ENCODE measurements at places on chromosomes 4 and X. TPM values are rescaled to one million over a fixed set of nuclear protein-coding genes. Genes with fewer than 3 reads are reported as not detected.

DNA sequence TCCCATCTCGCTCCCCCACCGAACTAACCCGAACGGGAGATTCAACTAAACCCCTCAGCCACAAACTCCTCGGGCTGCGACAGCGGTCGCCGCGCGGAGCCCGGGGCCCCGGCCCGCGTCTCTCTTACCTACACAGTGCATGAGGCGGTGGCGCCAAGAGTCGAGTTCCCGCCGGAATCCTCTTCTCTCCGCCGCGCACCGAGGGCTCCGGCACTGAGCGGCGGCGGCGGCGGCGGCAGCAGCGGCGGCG, 160 bp downstream of the LCORL start:
- no peaks in the 10 kb centered on the region for H3K36me3 ChIP-seq
- peaks cover 2% of the 10 kb centered on the region for H3K4me1 ChIP-seq
- H3K27me3 ChIP-seq, result peaks cover 27% of the 10 kb centered on the region
- H3K4me3 ChIP-seq, result peak overlapping the region; percentile 95

GRCh38 chrX:123339221-123339905, 155.3 kb downstream of the GRIA3 start:
- no peaks in the 10 kb centered on the region for H3K36me3 ChIP-seq
- no peak overlapping the region for H3K27ac ChIP-seq
- no peak for DNase-seq

GRCh38 chr4:104906276-104906675, 240.4 kb upstream of the TET2 start:
- no peak overlapping the region for H3K4me3 ChIP-seq
- no peaks in the 10 kb centered on the region for H3K36me3 ChIP-seq
- H3K27me3 ChIP-seq, result peaks cover 58% of the 10 kb centered on the region
- no peaks in the 10 kb centered on the region for H3K4me1 ChIP-seq
- no peak overlapping the region for H3K27ac ChIP-seq
- DNase-seq, result no peak

DNA sequence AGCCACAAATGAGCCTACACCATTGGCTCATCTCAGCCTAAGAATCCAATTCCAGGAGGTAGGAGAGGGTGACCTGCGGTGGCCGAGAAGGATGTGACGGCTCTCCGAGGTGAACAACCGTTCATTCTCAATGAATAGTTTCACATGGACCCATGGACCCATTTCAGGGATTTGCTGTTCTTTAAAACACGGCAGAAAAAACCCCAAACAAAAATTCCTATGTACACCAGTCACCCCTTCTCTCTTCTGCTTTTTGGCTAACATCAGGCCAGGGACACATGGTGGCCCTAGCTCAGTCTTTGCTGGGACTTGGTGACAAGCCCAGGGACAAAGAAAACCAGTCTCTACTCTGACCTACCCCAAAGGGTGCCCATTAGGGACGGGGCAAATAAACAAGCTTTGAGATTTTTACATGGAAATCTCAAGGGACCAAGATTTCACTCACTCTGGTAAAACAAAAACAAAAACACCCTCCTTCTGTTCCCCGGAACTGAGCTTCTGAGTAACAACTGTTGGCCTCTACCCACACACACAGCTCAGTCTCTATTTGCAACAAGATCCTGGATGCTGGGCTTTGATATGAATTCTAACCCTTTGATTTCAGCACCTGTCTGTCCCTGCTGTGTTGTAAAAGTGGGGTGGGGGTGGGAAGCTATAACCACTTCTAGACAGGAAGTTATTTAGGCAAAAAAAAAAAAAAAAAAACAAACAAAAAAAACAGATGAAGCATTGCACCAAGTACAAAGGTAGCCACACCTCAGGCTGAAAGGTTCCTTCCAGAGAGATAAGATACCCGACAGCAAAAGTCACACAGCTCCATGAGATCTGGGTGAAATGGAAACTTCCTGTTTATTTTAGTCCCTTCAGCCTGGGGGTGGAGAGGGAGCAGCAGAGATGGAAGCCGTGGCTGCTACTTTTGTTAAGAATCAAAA, 49.0 kb downstream of the DDX3X start:
- no peak overlapping the region for H3K27ac ChIP-seq
- no peak for DNase-seq
- H3K27me3 ChIP-seq, result no peaks in the 10 kb centered on the region
- no peak overlapping the region for H3K4me3 ChIP-seq
- no peaks in the 10 kb centered on the region for H3K36me3 ChIP-seq

DNA sequence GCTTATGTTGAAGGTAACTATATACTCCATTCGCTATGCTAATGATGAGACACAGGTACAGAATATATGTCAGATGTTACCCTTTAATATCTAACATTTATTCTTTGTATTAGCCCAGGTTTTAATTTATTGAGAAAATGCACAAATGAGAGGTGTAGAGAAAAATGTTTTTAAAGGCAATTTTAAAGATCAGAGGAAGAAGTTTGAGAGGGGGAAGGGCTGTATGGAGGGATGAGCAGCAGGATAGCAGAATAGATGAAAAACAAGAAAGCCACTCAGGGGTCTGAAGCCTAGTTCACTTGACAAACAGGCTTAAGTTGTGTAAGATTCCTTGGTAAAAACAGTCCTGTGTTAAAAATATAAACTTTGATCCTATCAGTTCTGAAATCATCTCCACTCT, 3.7 kb downstream of the MAB21L2 start:
- H3K4me3 ChIP-seq, result no peak overlapping the region
- no peaks in the 10 kb centered on the region for H3K4me1 ChIP-seq
- H3K36me3 ChIP-seq, result peaks cover 26% of the 10 kb centered on the region
- H3K27me3 ChIP-seq, result peaks cover 58% of the 10 kb centered on the region
- no peak overlapping the region for H3K27ac ChIP-seq
- DNase-seq, result no peak

The TMSB15C gene
- 10.0 TPM for total RNA-seq

DNA sequence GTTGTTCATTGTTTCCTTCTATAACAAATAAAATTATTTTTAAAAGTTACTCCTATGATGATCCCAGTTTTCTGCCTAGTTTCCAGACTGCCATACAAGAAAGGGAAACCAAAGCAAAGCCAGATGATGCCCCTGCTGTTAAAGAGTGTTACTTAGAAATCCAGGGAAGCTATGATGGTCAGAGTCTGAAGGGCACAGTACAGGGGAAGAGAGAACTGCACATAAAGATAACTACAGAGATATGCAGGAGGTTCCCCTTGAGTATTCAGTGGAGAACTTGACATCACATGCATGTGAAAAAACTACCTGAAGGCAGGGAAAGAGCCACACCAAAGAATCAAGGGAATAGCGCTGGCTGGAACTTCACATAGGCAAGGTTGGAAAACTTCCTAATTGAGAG, 494.2 kb upstream of the FSTL5 start:
- no peak overlapping the region for H3K27ac ChIP-seq
- H3K36me3 ChIP-seq, result no peaks in the 10 kb centered on the region
- H3K4me1 ChIP-seq, result no peaks in the 10 kb centered on the region
- no peak overlapping the region for H3K4me3 ChIP-seq
- H3K27me3 ChIP-seq, result no peaks in the 10 kb centered on the region

- H3K27ac ChIP-seq, result no peak overlapping the region
- H3K4me1 ChIP-seq, result no peaks in the 10 kb centered on the region
- DNase-seq, result no peak
- no peak overlapping the region for H3K4me3 ChIP-seq
Observed at GRCh38 chrX:134158821-134159512, 78.0 kb upstream of the CCDC160 start.

DNA sequence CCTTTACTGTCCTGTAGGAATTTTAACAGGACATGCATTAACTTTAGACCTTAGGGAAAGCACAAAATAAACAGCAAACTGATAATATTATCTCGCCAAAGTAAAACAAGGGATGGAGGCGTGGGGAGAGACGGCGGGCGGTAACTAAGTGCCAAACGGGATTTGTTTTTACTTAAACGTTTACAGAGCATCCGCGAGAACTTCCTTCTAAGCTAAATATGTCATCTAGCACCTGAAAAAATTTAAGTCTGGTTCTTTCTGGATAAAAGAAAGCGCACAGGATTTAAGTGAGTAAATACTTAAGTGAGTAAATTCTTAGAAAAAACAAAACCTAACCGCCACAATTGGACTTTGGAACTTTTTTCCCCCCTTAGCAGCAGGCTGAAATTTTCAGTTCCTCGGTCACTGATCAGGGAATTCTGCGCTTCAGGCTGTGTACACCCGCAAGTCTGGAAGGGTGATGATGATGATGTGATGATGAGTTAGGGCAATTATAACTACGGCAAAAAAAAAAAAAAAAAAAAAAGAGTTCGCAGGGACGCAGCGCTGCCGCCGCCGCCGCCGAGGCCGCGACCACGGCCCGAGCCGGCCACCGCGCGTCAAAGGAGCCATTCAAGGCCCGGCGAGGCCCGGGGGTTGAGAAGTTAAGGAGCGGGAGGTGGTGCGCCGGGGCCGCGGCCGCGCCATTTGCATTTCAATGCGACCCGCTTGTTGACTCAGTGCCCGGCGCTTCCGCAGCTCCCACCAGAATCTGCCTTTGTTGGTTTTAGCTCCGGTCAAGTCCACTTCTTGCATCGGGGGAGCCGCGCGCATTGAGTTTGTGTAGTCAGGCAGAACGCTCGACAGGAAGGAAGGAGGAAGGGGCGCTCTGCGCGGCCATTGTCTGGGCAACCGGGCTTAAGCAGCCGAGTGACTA, 108.8 kb downstream of the SPRY1 start:
- peak overlapping the region; percentile 95 for H3K27ac ChIP-seq
- no peaks in the 10 kb centered on the region for H3K36me3 ChIP-seq
- H3K4me3 ChIP-seq, result peak overlapping the region; percentile 72
- peak; percentile 98 for DNase-seq
- H3K4me1 ChIP-seq, result peaks cover 3% of the 10 kb centered on the region
- peaks cover 5% of the 10 kb centered on the region for H3K27me3 ChIP-seq

GRCh38 chr4:92246384-92246783, 57.4 kb upstream of the GRID2 start:
- H3K4me3 ChIP-seq, result no peak overlapping the region
- no peaks in the 10 kb centered on the region for H3K27me3 ChIP-seq
- H3K36me3 ChIP-seq, result no peaks in the 10 kb centered on the region
- no peaks in the 10 kb centered on the region for H3K4me1 ChIP-seq

DNA sequence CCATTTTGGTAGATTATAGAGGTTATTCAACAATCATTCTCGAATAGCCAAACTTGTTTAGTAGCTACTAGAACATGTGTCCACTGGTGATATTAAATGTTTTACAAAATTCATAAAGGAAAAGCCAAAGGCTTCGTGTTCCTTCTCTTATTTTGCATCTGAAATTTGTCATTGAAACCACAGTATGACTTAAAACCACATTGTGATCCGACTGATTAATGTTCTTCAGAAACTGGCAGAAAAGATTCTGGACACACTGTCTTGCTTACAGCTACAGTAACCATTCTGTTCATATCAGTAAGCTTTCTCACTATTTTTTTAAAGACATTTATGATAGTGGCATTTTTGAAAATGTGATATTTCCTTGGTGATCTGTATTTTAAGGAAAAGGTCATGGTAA, 2.6 kb upstream of the SMARCA1 start:
- DNase-seq, result no peak
- H3K27ac ChIP-seq, result no peak overlapping the region
- no peaks in the 10 kb centered on the region for H3K4me1 ChIP-seq
- no peaks in the 10 kb centered on the region for H3K36me3 ChIP-seq
- H3K4me3 ChIP-seq, result no peak overlapping the region

- DNase-seq, result no peak
- H3K27me3 ChIP-seq, result peaks cover 28% of the 10 kb centered on the region
- H3K27ac ChIP-seq, result no peak overlapping the region
- H3K4me1 ChIP-seq, result no peaks in the 10 kb centered on the region
- no peak overlapping the region for H3K4me3 ChIP-seq
Observed at GRCh38 chrX:108070891-108071290, 20.5 kb downstream of the PSMD10 start.

GRCh38 chr4:143344774-143345173, 8.1 kb downstream of the GAB1 start:
- no peaks in the 10 kb centered on the region for H3K27me3 ChIP-seq
- no peak overlapping the region for H3K4me3 ChIP-seq
- no peaks in the 10 kb centered on the region for H3K4me1 ChIP-seq
- DNase-seq, result no peak
- no peak overlapping the region for H3K27ac ChIP-seq

DNA sequence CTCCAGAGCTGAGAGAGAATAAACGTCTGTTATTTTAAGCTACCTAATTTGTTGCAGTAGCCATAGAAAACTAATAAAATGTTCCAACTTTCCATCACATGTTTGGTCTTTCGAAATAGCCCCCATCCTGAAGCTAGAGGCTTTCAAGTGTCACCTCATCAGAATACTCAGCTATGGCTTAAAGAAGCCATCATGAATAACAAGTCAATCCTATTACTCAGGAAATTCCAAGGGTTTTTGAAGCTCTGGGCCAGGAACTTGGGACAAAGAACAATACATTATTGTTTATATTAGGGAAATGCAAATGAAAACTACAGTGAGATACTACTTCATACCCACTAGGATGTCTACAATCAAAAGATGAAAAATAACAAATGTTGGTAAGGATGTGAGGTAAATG, 42.2 kb downstream of the TBCK start:
- H3K36me3 ChIP-seq, result peaks cover 11% of the 10 kb centered on the region
- no peaks in the 10 kb centered on the region for H3K4me1 ChIP-seq
- H3K27ac ChIP-seq, result no peak overlapping the region
- no peaks in the 10 kb centered on the region for H3K27me3 ChIP-seq
- H3K4me3 ChIP-seq, result no peak overlapping the region

GRCh38 chr4:124515591-124515990, 196.9 kb downstream of the ANKRD50 start:
- peak; percentile 79 for DNase-seq
- no peaks in the 10 kb centered on the region for H3K27me3 ChIP-seq
- peak overlapping the region; percentile 46 for H3K4me3 ChIP-seq
- H3K4me1 ChIP-seq, result no peaks in the 10 kb centered on the region
- no peaks in the 10 kb centered on the region for H3K36me3 ChIP-seq
- H3K27ac ChIP-seq, result no peak overlapping the region

The PCDH11X gene
- 0.99 TPM for total RNA-seq

GRCh38 chr4:8393593-8394038, 46.9 kb downstream of the ACOX3 start:
- peaks cover 87% of the 10 kb centered on the region for H3K36me3 ChIP-seq
- H3K4me3 ChIP-seq, result no peak overlapping the region
- no peak for DNase-seq
- H3K27ac ChIP-seq, result peak overlapping the region; percentile 84

The SYAP1 gene
- total RNA-seq, result 40.6 TPM

DNA sequence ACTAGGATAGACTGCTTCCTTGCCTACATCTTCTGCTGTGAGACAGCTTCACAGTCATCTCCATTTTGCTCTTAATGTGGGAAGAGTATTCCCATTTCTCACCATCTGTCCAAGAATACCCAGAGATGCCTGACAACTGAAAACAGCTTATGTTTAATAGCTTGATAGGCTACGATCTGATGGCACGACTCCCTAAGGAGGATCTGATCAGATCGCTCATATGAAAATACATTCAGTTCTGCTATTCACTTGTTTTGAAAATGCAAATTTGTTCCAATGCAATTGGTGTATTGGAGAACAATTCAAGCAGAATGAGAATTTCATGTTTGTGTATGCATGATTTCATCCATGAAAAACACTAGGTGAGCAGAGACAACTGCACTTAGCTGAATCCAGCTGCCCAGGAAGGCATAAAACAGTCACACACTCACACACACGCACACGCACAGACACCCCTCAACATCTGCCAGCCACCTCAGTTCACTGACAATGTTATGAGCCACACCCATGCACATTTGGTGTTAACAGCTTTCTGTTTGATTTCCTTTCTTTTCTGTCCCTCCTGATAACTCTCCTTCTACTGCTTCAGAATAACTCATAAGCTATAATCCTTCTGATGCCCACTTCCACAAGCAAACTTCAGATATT, 29.6 kb downstream of the TRIML1 start:
- H3K36me3 ChIP-seq, result no peaks in the 10 kb centered on the region
- no peaks in the 10 kb centered on the region for H3K4me1 ChIP-seq
- H3K27me3 ChIP-seq, result no peaks in the 10 kb centered on the region
- no peak for DNase-seq
- no peak overlapping the region for H3K4me3 ChIP-seq

- no peaks in the 10 kb centered on the region for H3K4me1 ChIP-seq
- H3K36me3 ChIP-seq, result no peaks in the 10 kb centered on the region
- no peak overlapping the region for H3K27ac ChIP-seq
- no peak overlapping the region for H3K4me3 ChIP-seq
Observed at GRCh38 chr4:125184116-125184515, 130.6 kb upstream of the FAT4 start.

Measured in endodermal cell (in vitro differentiated cells).